ENCODE measurements at places on chromosomes 3 and 15.
A peak's percentile ranks its signal among the peaks of the same experiment; 100 is the strongest.

GRCh38 chr3:157752956-157753786 lies 250.0 kb upstream of the VEPH1 start:
- DNase-seq: no peak

GRCh38 chr15:26449291-26449690 lies 323.6 kb downstream of the GABRB3 start:
- DNase-seq: no peak

- DNase-seq: no peak
Observed at GRCh38 chr3:111603679-111604078, 8.5 kb upstream of the ZBED2 start.

DNA sequence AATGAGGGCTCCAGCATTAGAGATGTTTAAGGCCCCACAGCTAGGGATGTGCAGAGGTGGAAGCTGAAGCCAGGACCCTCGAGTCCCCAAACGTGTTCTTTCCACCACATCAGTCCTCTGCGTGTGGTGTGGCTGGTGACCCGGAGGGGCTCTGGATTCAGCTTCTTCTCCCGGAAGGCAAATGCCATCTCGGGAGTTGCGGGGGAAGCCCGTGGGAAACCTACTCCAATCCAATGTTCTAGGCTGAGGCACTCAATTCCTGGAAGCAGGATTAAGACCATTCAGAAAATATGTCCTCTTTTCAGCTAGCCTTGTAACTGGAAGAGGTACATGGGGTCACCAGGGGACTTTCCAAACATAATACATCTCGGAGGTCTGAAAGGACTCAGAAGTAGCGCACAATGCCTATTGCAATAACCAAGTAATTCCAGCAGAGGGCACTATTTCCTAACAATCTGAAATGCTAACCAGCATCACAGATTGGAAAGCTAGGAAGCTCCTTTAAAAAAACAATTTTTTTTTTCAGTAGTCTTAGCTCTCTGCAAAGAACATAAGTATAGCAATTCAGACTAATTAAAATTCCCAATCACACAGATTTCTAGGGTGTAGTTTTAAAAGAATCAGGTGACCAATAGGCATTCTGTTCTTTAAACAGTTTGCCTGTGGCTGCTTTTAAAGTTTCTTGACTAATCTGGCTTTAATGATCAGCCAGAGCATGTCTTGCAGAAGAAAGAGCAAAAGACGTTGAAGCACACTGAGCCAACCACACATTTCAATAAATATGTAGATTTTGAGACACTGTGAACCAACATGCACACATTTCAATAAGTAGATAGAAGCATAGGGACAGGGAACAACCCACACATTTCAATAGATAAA lies 36.1 kb downstream of the BNC1 start:
- DNase-seq: peak; percentile 28

DNA sequence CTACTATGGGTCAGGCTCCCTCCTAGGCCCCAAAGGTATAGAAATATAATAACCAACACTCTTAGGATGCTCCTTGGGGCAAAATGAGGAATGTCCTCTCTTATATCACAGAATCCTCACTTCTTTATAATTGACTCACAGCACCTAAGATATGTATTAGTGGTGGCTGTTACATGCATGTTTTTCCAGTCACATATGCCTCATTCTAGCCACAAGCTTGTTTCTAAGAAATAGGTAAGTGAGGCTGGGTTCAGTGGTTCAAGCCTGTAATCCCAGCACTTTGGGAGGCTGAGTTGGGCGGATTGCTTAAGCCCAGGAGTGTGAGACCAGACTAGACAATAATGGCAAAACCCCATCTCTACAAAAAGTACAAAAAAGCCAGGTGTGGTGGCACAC lies 57.9 kb upstream of the PSMD6 start:
- no peak for DNase-seq

GRCh38 chr3:13484851-13485590 lies 4.9 kb downstream of the HDAC11 start:
- no peak for DNase-seq

DNA sequence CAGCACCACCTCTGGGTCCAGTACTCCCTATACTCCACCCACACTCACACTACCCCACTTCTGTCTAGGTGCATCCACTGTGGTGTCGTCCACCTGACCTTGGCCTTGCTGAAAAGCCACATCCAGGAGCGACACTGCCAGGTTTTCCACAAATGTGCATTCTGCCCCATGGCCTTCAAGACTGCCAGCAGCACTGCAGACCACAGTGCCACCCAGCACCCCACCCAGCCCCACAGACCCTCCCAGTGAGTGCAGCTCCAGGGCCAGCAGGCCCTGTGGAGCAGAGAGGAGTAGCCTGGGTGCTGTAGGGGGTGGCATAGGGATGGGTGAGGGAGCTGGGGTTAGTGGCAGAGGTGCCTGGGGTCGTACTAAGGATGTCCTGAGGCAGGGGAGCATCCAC lies 19.4 kb upstream of the ALPK3 start:
- DNase-seq: no peak

- DNase-seq: no peak
Observed at GRCh38 chr3:184284696-184285095, 8.9 kb downstream of the ECE2 start.
